ENCODE measurements at places on chromosomes 3 and 15. TPM values are rescaled to one million over a fixed set of nuclear protein-coding genes. Genes with fewer than 3 reads are reported as not detected.

ZDHHC23 gene
- total RNA-seq = 4.4 TPM

DNA sequence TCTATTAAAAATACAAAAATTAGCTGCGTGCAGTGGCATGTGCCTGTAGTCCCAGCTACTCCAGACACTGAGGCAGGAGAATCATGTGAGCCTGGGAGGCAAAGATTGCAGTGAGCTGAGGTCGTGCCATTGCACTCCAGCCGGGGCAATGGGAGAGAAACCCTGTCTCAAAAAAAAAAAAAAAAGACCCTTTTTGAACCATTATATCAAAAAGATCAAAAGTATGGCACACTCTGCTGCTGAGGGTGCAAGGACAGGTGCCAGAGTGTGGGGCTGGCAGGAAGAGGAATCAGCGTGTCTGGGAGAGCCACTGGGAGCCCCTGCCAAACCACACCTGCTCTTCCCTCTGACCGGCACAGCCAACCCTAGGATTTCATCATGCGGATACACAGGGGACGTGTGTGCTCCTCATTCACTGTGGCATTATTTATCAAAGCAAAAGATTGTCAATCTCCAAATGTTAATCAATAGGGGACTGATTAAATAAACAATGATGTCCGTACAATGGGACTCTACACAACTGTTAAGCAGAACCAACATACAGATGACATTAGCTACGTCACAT, 147.3 kb upstream of the TLE3 start:
- no peak for DNase-seq

DNA sequence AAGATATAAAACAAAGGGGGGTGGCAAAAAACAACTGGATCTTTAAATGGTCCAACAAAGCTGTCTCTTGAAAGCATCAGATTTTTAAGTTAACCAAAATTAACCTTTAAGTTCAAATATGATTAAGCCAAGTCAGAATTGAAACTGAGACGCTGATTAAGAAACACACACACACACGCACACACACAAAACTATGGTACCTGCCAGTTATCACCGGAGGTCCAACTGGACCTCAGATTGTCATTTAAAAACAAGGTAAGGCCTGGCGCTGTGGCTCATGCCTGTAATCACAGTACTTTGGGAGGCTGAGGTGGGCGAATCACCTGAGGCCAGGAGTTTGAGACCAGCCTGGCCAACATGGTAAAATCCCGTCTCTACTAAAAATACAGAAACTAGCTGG, 10.4 kb downstream of the ARF4 start:
- DNase-seq = no peak

- peak; percentile 65 for DNase-seq
Measured at GRCh38 chr3:155309581-155309980, 16.1 kb upstream of the STRIT1 start.

DNA sequence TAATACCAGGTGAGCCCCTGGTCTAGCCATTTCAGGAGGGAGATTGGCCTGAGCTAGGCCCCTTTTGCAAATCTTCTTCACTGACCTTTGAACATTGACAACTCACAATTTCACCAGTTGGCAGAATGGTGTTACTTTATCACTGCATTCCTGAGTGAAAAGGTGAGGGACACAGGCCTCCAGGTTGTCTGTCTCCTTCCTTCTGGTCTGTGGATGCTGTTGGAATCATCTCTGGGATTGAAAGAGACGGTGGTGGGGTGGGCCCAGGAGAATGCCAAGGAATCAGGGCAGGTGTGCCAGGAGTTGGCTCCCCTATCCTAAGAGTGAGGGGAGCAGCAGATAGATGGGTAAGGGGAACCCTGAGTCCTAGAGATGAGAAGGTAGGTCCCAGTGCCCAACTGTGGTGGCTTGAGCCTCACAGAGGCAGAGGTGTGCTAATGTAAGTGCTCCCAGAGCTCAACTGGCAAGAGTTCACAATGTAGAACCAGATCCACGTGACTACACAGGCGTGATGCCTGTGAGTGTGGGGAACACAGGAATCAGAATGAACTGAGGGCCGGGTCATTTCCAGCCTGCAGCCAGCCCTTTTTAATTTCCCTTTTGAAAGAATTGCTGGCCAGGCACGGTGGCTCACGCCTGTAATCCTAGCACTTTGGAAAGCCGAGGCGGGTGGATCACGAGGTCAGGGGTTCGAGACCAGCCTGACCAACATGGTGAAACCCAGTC, 11.2 kb downstream of the C3orf62 start:
- DNase-seq = no peak

FETUB gene
- not detected for total RNA-seq

DNA sequence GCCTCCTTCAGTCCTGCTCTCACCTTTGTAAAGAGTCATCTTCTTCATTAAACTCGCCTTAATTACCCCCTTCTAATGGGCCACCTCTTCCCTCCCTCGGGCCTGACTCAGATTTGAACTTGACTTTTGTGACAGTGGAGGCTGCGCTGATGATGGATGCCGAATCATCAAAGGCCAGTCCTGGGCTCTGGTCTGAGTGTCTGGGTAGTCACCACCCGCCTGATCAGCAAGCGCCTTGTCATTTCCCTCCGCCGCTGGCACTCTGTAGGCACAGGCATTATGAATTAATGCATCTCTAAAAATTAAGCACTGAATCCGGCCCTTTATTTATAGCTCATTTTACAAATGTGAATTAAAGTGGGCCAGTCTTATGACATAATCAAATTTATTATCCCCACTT, 116.7 kb upstream of the PROK2 start:
- DNase-seq = no peak
